Lung (tissue), 17 donors: ENCODE measurements at places on chromosomes 1 and 21.

DNA sequence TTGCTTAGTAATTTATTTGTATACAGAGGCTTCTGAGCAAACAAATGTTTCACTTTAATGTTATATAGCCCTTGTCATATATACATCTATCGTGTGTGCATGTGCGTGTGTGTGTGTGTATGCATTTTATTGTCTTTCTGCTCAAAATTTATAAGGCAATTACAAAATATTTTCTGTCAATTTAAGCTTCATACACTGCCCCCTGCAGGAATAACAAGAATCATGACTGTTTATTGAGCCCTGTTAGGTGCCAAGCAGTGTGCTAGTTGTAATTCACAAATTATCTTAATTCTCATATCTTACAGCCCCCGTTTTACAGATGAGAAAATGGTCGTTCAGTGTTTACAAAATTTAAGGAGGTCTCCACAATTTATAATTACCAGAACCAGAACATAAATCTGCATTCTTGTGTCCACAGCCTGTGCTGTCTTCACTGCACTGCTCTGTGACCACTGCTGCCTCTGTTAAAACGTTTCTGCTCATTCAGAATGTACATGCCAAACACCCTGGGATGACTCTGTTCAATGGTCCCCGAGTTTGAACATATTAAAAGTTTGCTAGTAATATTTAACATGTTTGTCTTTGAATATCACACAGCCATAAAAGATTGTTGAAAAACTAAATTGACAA, 181.3 kb downstream of the ATP6V1G3 start:
- DNase-seq: peak; percentile 13

GRCh38 chr1:218778257-218779126, 395.2 kb upstream of the LYPLAL1 start:
- DNase-seq: no peak

DNA sequence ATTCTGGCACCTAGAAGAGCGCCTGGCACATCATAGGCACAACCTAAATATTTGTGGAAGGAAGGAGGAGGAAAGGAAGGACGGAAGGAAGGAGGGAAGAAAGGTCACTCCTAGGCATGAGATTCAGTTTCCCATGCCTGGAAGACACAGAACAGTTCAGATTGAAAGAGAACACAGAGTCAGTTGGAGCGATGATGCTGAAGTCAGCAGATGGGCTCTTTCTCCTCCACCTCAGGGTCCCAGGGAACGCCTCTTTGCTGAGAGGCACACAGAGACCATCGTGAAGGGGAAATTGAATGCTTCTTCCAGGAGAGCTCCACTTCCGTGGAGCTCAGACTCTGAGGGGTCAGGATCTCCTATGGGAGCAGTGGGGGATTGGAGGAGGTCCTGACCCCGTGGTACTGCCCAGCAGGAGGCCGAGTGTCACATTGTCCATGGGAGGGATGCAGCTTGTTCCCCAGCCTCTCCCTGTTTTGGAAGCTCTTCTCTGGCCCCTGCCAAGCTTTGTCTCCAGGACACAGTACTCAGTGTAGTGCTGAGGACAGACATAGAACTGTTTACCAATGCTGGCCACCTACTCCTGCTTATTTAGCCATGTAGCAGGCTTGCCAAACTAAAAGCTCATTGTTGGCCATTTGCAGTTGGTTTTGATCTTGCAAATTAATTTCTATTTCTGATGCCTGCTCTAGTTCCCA, 2.4 kb downstream of the MYBPHL start:
- DNase-seq: peak; percentile 75

DNA sequence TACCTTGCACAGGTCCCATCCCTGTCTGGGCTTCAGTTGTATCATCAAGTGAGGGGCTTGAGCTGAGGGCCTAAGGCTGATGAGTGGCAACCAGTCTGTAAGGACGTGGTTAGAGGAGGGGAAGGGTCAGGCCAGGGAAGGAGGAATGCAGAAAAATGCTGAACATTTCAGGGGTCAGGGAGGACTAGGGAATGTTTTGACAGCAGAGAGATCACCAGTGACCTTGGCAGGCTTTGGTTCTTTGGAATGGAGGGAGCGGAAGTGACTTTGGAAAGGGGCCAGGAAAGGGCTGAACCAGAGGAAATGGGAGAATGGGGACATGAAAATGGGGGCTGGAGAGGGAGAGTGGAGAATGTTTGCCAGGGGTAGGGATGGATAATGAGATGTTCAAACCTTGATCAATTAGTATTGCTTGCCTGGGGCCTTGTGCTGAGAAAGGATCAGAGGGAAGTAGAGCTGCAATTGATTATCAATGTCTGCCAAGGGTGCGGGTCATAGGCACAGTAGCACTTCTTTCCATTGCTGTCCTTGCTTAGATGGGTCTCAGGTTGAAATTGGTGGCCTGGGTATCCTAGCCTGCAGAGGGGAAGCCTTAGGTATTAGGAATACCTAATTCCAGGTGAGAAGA, 7.4 kb downstream of the LDLRAP1 start:
- DNase-seq: peak; percentile 70

DNA sequence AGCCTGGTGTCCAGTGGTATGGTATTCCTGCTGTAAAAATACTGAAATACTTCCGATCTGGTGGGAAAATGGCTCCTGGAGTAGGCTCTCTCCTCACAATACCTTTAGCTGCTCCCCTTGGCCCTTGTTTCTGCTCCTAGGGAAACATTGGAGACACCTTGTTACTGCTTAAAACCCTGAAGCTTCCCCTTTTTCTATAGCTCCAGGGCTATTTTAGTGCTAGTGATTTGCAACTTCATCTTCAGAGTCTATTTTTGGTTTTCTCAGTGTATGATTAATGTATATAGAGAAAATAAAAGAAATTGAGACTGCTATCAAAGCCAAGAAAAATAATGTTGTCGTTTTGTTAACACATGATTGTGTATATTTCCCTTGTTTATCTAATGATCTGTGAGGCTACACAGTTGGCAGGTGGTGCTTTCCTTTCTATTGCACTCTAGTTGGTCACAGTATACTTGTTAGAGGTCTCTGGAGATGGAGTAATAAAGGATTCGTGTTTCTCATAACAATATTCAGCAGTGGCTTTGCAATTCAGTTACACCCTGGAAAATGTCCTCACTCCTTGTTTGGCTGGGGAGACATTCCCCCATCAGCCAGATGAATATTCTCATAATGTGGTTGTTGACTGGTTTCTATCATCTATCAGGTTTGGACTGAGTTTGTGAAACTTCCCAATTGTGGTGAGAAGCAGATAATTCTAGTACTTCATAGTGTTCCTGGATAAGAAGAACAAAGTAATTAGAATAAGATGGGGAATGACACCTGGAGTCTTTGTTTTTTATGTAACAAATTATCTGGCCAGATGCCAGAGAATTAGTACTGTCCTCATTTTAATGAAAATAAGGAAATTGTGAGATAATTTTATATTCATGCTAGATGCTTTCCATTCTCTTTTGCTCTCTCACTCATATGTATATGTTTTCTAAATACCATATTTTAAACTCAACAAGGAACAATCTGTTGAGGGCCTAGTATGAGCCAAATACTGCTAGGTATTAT, 44.8 kb upstream of the CACYBP start:
- no peak for DNase-seq

DNA sequence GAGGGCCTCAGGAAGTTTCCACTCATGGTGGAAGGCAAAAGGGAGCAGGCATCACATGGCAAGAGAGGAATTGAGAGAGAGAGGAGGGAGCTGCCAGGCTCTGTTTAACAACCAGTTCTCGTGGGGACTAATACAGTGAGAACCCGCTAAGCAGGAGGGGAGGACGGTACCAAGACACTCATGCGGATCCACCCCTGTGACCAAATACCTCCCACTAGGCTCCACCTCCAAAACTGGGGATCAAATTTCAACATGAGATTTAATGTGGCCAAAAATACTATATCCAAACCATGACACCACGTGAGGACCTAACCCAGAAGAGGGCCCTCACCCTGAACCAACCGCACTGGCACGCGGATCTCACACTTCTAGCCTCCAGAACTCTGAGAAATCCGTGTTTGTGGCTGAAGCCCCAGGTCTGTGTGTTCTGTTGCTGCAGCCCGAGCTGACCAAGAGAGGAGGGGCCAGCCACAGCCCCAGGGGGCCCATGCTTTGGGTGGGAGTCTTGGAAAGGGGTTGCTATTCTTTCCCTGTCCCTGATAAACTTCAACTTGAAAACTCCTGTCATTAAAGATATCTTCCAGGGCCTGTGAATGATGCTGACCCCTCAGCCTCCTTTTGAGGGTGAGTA, 32.0 kb downstream of the TRIM67 start:
- peak; percentile 41 for DNase-seq

DNA sequence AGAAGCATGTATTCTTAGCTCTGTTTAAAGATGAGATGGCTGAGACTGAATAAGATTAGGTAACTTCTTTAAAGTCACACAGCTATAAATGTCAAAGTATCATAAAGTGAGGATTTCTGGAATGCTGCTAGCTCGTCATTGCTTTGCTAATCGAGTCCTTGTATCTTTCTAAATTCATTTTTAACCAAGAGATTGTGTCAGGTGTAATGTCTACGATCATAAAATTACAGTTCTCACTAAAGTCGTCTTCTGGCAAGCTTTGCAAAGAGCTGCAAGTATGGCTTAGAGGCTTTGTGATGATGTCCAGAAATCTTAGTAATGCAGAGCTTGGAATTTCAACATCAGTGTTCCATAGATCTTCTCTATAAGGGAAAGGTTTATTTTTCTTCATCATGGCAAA, 569.8 kb downstream of the LMO4 start:
- DNase-seq: no peak

DNA sequence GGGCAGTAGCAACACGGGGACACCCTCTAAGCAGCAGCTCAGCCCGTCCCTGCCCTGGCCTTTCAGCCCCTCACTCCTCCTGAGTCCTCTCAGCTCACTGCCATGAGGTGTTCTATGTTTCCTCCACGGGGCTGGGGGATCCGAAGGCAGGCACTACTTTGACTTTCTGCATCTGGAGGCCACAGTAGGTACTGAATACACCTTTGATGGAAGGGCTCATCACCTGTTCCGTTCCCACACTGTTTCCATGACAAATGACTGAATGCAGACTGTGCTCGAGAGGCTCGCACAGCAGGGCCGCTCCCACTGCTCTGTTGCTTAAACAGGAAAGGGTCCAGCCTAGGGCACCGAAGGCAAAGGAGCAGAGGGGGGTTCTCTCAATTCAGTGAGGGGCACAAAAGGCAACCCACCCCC, 77.6 kb upstream of the DNAH14 start:
- no peak for DNase-seq

DNA sequence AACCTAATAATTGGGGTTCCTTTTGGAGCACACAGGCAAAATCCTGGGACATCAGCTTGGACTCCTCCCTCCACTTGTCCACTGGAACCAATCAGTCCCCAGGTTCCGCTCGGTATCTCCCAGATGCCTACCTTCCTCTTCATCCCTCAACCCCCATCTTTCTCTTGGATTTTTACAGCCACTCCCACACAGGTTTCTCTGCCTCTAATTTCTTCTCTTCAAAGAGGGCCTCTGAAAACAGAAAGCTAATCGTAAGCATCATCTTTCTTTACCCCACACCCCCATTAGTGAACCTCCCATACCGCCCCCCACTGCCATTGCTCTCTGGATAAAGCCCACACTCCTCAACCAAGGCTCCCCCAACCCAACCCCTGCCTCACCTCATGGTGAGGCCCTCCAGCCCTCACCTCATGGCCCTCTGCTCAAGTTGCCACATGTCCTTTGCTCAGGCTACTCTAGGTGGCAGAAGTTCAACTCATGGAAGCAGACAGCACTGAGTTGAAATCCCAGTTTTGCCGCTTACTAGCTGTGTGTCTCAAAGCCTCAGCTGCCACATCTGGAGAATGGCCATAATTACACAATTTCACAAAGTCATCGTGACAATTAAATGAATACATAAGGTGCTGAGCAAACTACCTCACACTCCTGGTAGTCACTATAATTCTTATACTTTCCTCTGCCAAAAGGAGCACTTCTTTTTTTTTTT, 18.1 kb upstream of the WASF2 start:
- no peak for DNase-seq

DNA sequence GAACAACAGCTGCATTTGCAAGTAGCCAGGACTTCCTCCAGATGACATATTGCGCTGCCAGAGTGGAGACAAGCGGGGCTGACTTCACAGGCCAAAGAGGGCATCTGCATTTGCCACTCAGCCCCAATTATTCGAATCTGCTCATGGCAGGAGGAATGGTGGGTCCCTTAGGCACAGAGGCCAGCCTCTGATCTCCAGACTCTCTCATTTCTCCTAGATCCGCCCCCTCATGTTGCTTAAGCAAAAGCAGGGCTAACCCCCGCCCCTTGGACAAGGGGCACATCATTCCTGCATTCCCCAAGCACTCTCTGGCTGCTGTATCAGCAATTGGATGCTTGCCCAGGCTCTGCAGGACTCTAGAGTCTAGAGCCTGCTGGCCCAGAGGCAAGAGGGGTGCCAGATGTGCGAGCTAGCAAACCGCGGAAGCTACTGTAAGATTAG, 262.4 kb downstream of the ST6GALNAC3 start:
- peak; percentile 93 for DNase-seq

DNA sequence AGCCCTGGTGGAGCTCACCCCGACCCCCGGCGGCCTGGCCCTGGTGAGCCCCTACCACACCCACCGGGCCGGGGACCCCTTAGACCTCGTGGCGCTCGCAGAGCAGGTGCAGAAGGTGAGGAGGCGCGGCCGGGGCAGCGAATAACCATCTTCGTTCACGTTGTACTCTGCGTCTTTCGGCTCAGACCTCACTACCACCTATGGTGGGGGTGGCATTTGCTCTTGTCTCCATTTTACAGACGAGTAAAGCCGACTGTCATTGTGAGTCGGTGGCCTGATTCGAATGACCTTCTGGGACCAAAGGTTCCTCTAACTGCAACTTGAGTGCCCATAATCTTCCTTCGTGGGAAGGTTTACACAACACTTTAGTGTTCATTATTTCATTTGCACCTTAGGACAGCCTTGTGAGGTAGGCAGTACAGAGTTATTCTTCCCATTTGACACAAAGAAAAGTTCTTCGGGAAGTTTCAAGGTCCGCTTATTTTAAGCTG, 506 bp downstream of the C1orf50 start:
- no peak for DNase-seq

DNA sequence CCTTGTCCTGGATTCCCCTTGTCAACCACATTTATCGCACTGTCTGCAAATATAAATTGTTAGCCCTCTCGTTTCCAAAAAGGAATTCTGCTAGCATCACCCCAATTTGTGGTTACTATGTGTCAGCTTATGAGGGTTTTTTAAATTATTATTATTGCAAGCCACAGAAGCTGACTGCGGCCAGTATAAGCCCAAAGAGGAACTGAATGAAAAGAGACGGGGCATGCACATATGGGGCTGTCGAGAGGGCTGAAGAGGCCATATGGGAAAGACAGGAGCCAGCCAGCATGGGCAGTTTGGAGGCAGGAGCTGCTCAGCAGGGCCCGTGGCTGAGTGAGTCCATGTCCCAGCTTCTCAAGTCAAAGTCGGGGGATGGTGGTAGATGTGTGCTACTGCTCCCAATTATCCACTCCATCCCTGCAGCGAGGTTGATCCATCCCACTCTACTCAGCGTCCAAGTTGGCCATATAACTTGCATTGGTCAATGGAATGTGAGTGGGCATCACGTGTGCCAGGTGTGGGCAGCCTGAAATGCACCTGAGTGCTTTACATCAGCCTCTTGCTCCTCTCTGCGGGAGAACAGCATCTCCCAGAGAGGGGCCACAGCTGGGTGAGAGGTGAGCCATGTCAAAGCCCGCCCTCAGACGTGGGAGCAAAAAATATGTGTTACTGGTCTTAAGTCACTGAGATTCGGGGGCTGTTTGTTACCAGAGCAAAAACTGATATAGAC, 37.6 kb upstream of the LDLRAP1 start:
- no peak for DNase-seq

GRCh38 chr1:201023517-201023902, at the start of gene KIF21B:
TSS of gene KIF21B (minus strand) at chr1:201023714. CDS start at chr1:201023383, 331 bp downstream.
- peak; percentile 90 for DNase-seq
